ENCODE measurements at places on chromosomes 2 and 18.

DNA sequence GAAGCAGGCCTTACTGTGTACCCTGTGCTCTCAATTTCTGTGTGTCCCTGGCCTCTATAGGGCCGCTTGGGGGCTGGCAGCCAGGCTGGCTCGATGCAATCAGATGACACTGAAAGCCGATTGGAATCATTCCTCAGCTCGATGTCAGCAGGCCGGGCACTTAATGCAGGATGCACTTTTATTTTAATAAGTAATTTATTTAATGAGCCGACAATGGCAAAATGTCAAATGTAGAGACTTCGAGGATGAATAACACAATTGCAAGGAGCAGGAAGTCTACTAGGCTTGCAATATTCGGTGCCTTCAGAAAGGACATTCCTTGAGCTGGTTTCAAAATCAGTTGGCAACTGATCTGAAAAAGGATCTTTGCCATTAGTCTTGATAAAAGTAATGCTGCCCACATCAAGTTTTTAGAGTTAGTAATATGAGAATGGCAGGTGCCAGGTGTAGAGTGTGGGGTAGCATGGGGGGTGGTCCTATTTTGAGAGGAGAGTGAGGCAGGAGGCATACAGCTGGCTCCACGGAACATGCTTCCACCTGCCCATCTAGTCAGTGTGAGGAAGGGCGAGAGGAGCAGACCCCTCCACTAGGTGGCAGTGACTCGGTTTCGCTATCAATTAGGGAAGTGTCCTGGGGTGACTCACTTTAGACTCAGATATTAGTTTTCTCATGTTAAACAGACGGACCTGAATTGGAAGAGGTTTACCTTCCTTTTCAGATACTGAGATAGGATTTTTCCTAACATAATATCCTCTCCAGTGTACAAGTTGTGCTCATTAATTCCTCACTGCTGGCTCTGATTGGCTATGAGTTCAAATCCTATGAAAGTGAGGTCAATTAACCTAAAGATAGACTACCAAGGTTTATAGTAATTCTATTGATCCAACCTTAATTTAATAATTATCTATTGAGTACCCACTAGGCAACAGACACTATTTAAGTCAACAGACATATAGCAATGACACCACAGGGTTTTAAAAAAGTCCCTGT lies 80.9 kb downstream of the NABP1 start:
- no peaks in the 10 kb centered on the region for H3K4me1 ChIP-seq
- H3K27ac ChIP-seq = no peak overlapping the region
- H3K27me3 ChIP-seq = no peaks in the 10 kb centered on the region
- no peak overlapping the region for H3K4me3 ChIP-seq
- H3K36me3 ChIP-seq = no peaks in the 10 kb centered on the region

- H3K4me1 ChIP-seq = peaks cover 15% of the 10 kb centered on the region
- peaks cover 4% of the 10 kb centered on the region for H3K27me3 ChIP-seq
- no peaks in the 10 kb centered on the region for H3K36me3 ChIP-seq
- no peak overlapping the region for H3K4me3 ChIP-seq
- no peak for DNase-seq
These were observed 60.5 kb upstream of the PELI1 start for GRCh38 chr2:64204703-64205102.

DNA sequence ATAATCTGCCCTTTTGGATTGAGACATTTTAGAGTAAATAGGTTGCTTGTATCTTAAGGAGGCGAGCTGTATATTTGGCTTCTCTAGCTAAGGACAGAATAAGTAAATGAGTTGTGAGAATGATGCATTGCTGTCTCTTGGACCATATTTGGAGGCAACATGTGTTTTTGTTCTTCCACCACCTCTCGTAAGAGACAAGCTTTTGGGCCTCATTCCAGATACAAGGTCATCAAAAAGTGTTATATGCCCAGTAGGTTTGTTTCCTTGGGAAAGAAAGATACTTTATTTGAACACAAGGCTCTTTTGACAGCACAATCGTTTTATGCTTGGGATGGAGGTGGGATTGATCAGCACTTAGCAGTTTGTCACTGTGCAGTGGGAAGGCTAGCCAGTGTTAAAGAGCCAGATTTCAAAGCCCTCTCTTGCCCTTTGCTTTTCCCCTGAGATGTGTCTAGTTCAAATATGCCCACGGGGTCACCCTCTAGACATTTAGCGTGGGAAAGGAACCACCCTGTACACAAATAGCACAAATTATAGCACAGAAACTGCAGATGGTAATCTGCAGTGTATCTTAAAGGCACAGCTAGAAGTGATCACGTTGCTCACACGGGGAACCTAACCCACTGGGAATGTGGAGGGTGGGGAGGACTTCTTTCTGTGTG lies 131.3 kb downstream of the MAP4K4 start:
- peaks cover 57% of the 10 kb centered on the region for H3K4me1 ChIP-seq
- peak overlapping the region; percentile 94 for H3K27ac ChIP-seq
- peaks cover 34% of the 10 kb centered on the region for H3K36me3 ChIP-seq
- H3K4me3 ChIP-seq = no peak overlapping the region

- no peaks in the 10 kb centered on the region for H3K27me3 ChIP-seq
- peaks cover 24% of the 10 kb centered on the region for H3K36me3 ChIP-seq
- H3K4me1 ChIP-seq = peaks cover 31% of the 10 kb centered on the region
- peak; percentile 71 for DNase-seq
These were observed 115.4 kb downstream of the PXDN start for GRCh38 chr2:1628893-1629292.

DNA sequence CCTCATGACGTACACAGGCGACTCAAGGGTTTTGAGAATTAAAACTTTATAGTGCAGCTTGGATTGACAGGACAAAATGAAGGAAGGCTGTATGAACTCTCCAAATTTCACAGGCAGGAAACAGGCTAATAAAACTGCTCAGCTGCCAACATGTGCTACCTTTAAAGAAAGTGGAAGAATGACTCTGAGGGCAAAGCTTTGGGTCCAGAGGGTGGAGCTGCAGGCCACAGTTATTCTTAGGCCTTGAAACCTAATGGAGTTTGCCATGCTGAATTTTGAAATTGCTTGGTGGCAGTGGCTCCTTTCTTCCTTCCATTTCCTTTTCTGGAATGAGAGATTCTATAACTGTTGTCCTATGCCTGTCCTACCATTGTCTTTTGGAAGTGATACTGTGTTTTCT lies 34.8 kb downstream of the HAT1 start:
- no peak overlapping the region for H3K27ac ChIP-seq
- peaks cover 5% of the 10 kb centered on the region for H3K4me1 ChIP-seq
- H3K36me3 ChIP-seq = no peaks in the 10 kb centered on the region
- H3K27me3 ChIP-seq = no peaks in the 10 kb centered on the region

GRCh38 chr18:40849886-40850285 lies 1105.1 kb upstream of the PIK3C3 start:
- H3K36me3 ChIP-seq = no peaks in the 10 kb centered on the region
- H3K27ac ChIP-seq = no peak overlapping the region
- H3K4me3 ChIP-seq = no peak overlapping the region
- peaks cover 6% of the 10 kb centered on the region for H3K4me1 ChIP-seq
- peak; percentile 55 for DNase-seq
- H3K27me3 ChIP-seq = no peaks in the 10 kb centered on the region

DNA sequence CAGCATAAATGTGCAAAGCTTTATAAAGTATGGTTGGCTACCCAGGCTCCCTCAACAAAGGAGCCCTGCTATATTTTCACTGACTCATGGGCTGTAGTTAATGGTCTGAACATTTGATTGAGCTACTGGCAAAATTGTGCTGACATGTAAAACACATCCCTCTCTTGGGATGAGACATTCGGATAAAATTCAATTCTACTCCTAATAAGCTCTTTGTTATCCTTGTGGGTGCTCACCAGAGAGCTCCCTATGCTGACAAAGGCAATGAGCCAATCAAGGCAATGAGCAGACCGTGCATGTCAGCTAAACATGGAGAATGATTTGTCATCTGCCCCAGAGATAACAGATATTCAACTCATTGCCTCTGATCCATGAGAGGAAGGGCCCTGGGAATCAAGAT lies 27.7 kb downstream of the SERPINB8 start:
- DNase-seq = peak; percentile 24
- no peak overlapping the region for H3K4me3 ChIP-seq
- H3K4me1 ChIP-seq = no peaks in the 10 kb centered on the region
- H3K27ac ChIP-seq = no peak overlapping the region
- H3K36me3 ChIP-seq = no peaks in the 10 kb centered on the region
- H3K27me3 ChIP-seq = no peaks in the 10 kb centered on the region

GRCh38 chr18:48753691-48754090 lies 197.1 kb downstream of the SMAD7 start:
- H3K4me3 ChIP-seq = no peak overlapping the region
- no peak overlapping the region for H3K27ac ChIP-seq
- no peaks in the 10 kb centered on the region for H3K27me3 ChIP-seq

- DNase-seq = peak; percentile 79
- no peak overlapping the region for H3K27ac ChIP-seq
- peaks cover 12% of the 10 kb centered on the region for H3K4me1 ChIP-seq
- H3K27me3 ChIP-seq = no peaks in the 10 kb centered on the region
- no peaks in the 10 kb centered on the region for H3K36me3 ChIP-seq
These were observed 127.5 kb upstream of the TMEM200C start for GRCh38 chr18:6022845-6023244.

- no peaks in the 10 kb centered on the region for H3K36me3 ChIP-seq
- no peaks in the 10 kb centered on the region for H3K27me3 ChIP-seq
- no peak for DNase-seq
These were observed 67.0 kb downstream of the PMS1 start for GRCh38 chr2:189851174-189851826.

DNA sequence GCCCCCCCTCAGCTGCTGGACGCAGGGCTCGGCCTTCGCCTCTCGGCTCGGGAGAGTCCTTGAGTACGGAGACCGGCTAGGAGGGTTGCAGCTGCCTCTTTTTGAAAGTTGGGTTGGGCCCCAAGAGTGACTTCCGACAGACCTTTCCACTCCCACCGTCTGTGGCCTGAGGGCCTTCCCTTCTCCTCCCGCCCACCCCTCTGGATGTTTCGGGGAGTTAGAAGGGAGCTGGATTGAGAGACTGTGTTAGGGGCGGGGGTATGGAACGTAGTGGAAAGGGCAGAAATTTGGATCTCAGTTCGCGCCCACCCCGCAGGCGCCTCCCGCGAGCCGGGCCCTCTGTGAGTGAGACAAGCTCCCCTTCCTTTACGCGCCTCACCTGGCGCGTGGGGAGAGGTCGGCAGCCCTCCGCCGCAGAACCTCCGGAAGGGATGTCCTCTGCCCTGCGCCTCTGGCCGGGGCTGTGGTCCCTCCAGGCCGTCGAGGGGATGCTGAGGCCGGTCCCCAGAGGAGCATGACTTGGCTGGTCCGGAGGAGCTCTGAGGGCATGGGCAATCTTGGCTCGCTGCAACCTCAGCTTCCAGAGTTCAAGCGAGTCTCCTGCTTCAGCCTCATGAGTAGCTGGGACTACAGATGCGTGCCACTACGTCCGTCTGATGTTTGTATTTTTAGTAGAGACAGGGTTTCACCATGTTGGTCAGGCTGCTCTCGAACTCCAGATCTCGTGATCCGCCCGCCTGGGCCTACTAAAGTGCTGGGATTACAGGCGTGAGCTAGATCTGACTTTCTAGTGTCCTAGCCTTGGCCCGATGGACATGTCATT lies 15.9 kb downstream of the C2orf74 start:
- no peaks in the 10 kb centered on the region for H3K27me3 ChIP-seq
- peak overlapping the region; percentile 83 for H3K27ac ChIP-seq
- peaks cover 5% of the 10 kb centered on the region for H3K36me3 ChIP-seq
- peaks cover 39% of the 10 kb centered on the region for H3K4me1 ChIP-seq
- peak; percentile 15 for DNase-seq
- peak overlapping the region; percentile 66 for H3K4me3 ChIP-seq

GRCh38 chr2:105783972-105784371 lies 39.3 kb downstream of the NCK2 start:
- H3K27ac ChIP-seq = no peak overlapping the region
- H3K4me1 ChIP-seq = peaks cover 5% of the 10 kb centered on the region
- H3K27me3 ChIP-seq = no peaks in the 10 kb centered on the region
- no peak for DNase-seq
- no peaks in the 10 kb centered on the region for H3K36me3 ChIP-seq

- H3K36me3 ChIP-seq = no peaks in the 10 kb centered on the region
- no peaks in the 10 kb centered on the region for H3K27me3 ChIP-seq
- no peak overlapping the region for H3K27ac ChIP-seq
- H3K4me3 ChIP-seq = peak overlapping the region; percentile 28
- no peaks in the 10 kb centered on the region for H3K4me1 ChIP-seq
These were observed 240.6 kb downstream of the SOX11 start for GRCh38 chr2:5932556-5933469.

- no peaks in the 10 kb centered on the region for H3K36me3 ChIP-seq
- H3K4me1 ChIP-seq = peaks cover 3% of the 10 kb centered on the region
- no peaks in the 10 kb centered on the region for H3K27me3 ChIP-seq
- H3K27ac ChIP-seq = no peak overlapping the region
- no peak overlapping the region for H3K4me3 ChIP-seq
These were observed 92.8 kb upstream of the NRP2 start for GRCh38 chr2:205589479-205589878.

DNA sequence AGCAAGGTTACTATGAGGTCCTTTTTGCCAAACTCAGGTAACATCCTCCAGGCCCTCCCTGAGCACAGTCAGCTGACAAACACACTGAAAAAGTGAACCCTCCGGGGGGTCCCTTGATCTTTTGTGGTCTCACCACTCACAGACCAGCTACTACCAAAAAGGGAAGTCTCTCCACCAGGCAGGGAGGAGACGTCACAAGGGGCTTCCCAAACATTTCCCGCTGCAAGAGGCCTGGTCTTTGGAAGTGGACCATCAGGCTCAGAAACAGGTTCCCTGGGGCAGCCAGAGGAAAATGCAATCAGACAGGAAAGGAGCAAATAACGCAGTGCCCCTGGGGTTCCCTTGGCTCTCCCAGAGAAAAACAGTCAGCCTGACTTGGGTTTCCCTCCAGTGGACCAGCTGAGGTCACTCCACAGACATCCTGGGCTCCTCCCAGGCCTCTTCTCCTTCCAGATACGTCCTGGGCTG lies 38.7 kb upstream of the POMC start:
- no peak overlapping the region for H3K27ac ChIP-seq
- no peaks in the 10 kb centered on the region for H3K27me3 ChIP-seq
- H3K4me3 ChIP-seq = no peak overlapping the region

- no peak for DNase-seq
- no peaks in the 10 kb centered on the region for H3K36me3 ChIP-seq
- H3K4me1 ChIP-seq = no peaks in the 10 kb centered on the region
- H3K4me3 ChIP-seq = no peak overlapping the region
- H3K27ac ChIP-seq = no peak overlapping the region
These were observed 14.6 kb upstream of the LTBP1 start for GRCh38 chr2:32931945-32932709.

GRCh38 chr18:60831971-60832370 lies 459.4 kb upstream of the MC4R start:
- H3K4me1 ChIP-seq = no peaks in the 10 kb centered on the region
- DNase-seq = no peak
- no peak overlapping the region for H3K27ac ChIP-seq
- H3K4me3 ChIP-seq = no peak overlapping the region

GRCh38 chr18:26941584-26941983 lies 76.1 kb upstream of the AQP4 start:
- H3K27me3 ChIP-seq = no peaks in the 10 kb centered on the region
- no peak overlapping the region for H3K4me3 ChIP-seq
- no peak for DNase-seq
- no peaks in the 10 kb centered on the region for H3K36me3 ChIP-seq
- no peaks in the 10 kb centered on the region for H3K4me1 ChIP-seq

DNA sequence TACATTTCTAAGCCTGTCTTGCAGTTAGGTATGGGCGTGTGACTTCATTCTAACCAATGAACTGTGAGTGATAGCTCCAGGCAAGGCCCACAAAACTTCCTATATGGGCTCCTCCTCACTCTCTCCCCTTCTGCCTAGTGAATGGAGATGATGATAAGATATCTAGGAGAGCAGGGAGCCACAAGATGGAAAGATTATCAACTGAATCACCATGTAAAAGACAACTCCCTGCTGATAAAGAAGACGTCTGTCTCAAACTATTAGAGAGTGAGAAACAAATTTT lies 237.1 kb downstream of the GPD2 start:
- DNase-seq = no peak
- no peaks in the 10 kb centered on the region for H3K4me1 ChIP-seq
- H3K27me3 ChIP-seq = no peaks in the 10 kb centered on the region
- no peak overlapping the region for H3K27ac ChIP-seq
- H3K4me3 ChIP-seq = no peak overlapping the region

- H3K27ac ChIP-seq = no peak overlapping the region
- H3K4me1 ChIP-seq = no peaks in the 10 kb centered on the region
- peak; percentile 3 for DNase-seq
These were observed 281.1 kb upstream of the POU3F3 start for GRCh38 chr2:104572834-104573233.
